Fibroblast of upper back skin (primary cell): ENCODE measurements at places on chromosomes 11 and 22.

DNA sequence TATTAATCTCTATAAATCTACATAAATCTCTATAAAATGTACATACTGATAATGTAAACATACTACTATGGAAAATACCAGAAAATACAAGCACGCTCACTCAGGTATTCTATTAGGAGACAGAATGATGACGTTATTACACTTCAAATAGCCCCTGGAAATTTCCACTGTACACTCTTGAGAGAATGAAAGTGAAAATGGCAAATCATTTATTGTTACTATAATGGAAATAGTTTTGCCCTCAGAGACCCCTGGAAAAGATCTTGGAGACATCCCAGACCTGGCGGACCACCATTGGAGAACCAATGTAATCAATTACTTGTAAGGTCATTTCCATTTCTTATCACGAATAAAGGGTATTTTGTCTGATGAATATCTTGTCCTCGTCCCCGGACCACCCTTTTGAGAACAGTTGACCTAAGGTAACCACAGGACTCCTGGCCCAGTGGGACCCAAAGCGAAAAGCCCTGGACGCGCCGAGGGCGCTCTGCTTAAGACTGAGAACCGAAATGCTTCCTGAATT is 509 bp upstream of the PRRG4 start:
- DNase-seq: no peak

DNA sequence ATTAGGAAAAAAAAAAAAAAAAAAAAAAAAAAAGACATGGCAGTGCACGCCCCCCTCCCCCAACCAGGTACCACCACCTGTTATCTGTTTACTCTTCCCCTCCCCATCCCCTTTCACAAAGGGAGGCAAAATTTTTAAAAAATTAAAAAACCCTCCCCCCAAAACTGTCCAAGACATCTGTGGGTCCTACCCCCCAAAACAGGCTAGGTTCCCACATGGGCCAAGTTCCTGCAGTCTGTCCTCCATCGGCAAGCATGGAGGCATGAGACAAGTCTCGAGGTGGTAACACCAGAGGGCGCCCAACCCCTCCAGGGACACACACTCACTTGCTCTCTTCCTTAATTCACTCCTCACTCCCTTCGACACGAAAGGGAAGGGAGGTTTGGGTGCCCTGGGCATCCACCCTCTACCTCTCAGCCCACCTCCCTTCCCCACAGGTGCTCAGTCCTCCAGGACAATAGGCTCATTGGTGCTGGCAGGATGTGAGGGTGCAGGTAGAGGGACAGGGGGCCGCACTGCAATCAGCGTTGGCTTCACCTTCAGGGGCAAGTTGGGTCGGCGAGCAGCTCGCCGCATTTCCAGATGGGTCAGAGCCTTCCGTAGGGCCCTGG is 2.2 kb upstream of the TUT1 start:
- peak; percentile 73 for DNase-seq

DNA sequence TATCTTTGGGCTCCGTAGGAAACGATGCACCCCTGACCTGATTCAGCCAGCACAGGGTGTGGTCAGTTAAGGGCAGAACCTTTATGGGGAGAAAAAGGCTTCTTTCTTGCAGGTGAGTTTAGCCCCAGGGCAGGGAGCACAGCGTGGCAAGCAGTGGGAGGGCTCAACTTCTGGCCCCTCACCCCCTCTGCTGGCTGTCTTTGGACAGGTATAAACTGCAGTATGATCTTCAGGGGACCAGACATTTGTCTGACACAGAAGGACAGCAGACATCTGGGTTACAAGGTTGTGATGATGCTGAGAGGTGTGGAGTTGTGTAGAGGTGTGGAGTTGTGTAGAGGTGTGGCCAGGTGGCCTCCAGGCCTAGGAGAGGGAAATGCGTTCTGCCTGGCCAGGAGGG is 324.0 kb upstream of the PLET1 start:
- DNase-seq: no peak

DNA sequence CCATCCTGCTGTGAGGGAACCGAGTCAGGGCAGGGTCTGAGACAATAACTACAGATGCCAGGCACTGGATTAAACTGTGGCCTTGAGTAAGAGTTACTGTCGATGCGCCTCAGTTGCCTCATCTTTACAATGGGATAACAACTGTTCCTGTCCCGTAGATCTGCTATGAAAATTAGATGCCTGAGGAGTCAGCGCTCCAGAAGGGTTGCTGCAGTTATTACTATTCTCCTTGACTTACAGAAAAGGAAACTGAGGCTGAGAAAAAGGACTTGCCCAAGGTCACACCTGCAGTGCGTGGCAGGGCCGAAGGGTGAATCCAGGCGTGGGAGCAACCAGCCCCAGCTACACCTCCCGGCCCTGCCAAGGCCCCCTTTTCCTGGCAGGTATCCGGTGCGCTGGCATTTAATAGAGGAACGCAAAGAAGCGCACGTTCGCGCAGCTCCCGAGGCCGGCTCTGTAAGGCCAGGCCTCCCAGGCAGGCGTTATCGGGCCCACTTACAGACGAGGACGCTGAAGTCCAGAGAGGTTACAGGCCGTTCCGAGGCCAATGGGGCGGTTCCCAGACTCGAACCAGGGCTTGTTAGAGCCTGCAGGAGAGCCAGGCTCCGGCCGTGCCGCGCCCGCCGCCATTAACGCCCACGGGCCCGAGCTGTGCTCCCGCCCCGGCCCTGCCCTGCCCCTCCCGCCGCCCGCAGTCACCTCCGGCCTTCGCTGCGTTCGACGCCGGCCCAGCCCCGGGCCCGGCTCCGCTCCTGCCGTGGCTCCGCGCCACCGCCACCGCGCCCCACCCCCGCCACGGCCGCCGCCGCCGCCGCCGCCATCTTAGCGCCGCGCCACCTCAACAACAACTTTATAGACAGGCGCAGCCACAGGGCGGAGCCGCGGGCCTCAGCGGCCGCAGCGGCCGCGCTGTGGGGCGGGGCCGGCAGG is at the start of gene C11orf68:
TSS of gene C11orf68 (minus strand) at position 852 of the 930 bp plus-strand sequence. CDS start at position 821, 31 bp downstream.
- no peak for DNase-seq

DNA sequence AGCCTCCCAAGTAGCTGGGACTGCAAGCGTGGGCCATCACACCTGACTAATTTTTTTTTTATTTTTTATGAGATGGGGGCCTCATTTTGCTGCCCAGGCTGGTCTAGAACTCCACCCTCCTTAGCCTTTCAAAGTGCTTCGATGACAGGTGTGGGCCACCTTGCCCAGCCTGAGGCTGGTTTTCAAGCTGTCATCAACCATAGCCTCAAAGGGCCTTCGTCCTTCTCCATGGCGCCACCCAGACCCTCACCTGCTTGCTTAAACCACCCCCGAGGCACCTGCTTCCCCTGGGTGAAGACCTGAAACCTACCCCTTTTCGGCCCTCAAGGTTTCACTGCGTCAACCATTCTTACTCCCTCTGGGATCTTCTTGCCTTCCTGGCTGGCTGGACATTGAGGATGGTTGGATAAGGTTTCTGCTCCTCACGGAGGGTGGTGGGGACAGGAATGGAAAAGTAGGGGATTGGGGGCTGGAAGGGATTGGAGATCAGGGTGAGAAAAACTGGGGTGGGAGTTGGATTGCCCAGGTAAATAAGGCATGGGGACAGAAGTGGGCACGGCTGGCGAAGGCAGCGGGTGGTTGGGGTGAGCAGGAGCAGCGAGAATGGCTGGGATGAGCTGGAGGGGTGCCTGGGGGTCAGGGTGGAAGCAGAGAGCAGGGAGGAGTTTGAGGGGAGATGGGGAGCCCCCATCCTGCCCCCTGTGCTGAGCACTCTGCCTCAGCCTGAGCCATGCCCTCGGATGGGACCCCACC is 2.8 kb upstream of the ACR start:
- no peak for DNase-seq

GRCh38 chr11:115316696-115317095 is 187.5 kb downstream of the CADM1 start:
- no peak for DNase-seq

DNA sequence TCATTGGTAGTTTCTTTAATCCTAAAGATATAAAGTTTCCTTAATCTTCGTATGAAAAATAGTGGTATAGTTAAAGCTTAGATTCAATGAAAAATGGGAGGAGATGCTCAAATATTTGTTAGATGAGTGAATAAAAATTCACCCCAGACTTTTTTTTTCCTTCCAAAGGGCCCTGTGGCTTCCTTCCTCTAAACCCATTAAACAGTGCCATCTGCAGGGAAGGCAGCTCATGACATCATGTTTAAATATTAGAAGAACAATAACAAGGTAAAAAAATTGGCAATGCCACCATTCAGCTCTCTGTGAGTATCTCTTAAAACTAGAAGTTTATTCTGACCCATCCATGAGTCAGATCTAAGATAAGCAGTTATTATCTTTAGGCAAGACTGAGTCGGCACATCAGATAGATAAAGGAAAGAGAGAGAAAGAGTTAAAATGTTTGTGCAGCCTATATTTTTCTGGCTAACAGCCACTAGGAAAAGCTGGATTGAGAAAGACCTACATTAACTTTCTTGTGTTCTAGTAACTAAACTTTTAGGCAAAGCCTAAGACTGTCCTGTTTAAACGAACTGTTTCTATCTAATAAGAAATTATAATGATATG is 19.1 kb upstream of the OOSP1 start:
- DNase-seq: peak; percentile 0

- no peak for DNase-seq
These were observed 28.5 kb downstream of the BTBD10 start for GRCh38 chr11:13434247-13435205.
